DMS79 treated with DMSO at 0.1 percent for 48 hours (cell line): ENCODE measurements at places on chromosomes 12 and 14.

GRCh38 chr14:53190938-53191337, 37.8 kb upstream of the DDHD1 start:
- DNase-seq: no peak

GRCh38 chr14:64645220-64645892, 58.9 kb upstream of the PLEKHG3 start:
- DNase-seq: no peak

GRCh38 chr12:49767333-49767732, 26.0 kb downstream of the TMBIM6 start:
- DNase-seq: no peak

GRCh38 chr12:1505576-1505975, 88.8 kb downstream of the FBXL14 start:
- no peak for DNase-seq

DNA sequence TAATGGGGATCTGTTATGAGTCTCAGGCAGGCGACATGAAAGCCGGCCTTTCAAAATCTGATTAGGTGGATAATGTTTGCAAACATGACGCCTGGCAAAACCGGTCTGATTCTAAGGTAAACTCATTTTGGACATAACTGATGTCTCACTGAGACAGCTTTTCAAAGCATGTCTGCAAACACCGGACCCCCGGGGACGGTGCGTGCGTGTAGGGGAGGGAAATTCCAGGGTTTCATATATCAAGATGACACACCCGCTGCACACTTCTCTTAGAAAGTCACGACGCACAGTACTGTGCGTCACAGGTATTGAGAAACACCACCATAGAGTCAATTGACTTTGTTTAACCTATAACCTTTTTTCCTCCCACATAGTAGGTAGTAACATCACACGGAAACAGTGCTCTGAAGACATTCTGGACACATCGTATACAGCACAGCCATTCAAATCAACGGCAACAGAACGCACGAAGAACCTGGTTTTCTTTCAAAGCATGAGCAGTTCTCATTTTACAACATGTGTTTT, 43.9 kb upstream of the TESC start:
- no peak for DNase-seq

DNA sequence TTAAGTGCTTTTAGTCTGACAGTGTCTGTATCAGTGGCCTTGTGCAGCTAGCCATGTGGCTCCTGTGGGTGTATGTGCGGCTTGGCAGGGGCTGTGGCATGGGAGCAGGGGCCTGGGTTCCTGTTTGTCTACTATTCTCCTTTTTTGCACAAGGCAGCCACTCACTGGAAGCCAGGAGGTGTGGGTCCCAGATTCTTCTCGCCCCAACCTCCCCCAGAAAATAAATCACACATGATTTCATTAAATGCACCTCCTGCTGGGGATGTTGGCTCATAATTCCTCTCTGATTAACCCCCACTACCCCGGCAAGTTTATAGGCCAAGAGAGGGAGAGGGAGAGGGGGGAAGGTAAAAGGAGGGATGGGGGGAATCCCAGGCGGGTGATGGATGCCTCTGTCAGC, 17.6 kb downstream of the CALCOCO1 start:
- DNase-seq: no peak
